ENCODE measurements at places on chromosomes 2 and 18. TPM values are rescaled to one million over a fixed set of nuclear protein-coding genes. Genes with fewer than 3 reads are reported as not detected.

The LRATD1 gene
- 27.5 TPM for total RNA-seq

- DNase-seq, result no peak
Measured at GRCh38 chr2:195768431-195768830, 111.4 kb downstream of the SLC39A10 start.

The ESPNL gene
- total RNA-seq, result 2.4 TPM

The SKOR2 gene
- not detected for total RNA-seq

The MEP1B gene
- total RNA-seq, result not detected

GRCh38 chr2:148622366-148622765 is 22.2 kb upstream of the EPC2 start:
- no peak for DNase-seq

The SCYGR4 gene
- total RNA-seq, result not detected

The UGT1A5 gene
- 21.3 TPM for total RNA-seq

DNA sequence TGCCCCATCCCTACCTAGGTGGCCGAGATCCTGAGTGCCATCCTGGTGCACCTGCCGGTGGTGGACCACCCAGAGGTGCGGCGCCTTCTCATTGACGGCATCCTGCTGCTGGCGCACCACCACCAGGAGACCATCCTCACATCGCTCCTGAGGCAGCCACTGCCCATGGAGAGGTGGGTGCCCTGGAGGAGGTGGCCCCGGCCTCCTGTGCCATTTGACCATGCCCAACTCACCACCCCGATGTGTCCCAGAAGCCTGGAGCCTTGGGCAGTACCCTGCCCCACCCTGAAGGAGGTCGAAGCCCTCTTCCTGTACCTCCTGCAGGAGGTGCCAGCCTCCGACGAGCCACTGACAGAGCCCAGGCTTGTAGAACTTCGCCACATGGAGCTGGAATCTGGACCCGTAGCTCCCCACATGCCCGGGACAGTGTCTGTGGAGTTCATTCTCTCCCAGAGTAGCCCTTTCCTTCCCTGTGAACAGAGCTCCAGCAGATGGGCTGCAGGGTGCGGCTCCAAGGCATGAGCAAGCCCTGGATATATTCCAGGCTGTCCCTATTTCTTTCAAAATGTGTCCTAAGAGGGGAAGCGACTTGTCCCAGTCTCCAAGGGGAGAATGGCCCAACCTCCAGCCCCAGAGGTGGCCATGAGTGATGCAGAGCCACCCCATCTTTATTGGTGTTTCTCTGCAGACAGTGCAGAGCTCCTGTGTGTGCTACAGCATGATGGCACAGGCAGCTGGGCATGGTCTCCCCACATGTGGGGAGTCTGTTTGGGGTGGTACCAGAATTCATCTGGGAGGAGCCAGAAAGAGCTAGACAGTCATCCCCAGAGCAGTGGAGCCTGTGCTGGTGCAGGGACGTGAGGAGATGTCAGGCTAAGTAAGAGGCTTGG is 34.2 kb downstream of the HJURP start:
- no peak for DNase-seq

DNA sequence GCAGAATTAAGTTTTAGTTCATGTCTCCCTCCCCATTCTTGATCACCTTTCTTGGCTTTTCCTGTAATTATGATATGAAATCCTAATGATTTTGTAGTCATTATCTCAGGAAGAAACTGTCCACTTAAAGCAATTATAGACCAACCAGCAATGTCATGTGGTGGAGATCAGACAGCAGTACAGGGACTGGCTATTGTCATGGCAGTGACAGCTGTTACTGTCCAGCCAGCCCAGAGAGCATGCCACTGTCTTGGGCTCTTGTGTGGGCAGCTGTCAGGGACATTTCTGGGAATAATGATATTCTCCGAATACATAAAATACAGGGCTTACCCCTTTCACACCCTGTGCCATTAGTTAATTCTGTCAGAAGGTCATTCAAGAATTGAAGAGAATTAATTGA is 355.3 kb upstream of the RAB12 start:
- no peak for DNase-seq

GRCh38 chr2:156790343-156791037 is 354.3 kb downstream of the GPD2 start:
- DNase-seq, result no peak

DNA sequence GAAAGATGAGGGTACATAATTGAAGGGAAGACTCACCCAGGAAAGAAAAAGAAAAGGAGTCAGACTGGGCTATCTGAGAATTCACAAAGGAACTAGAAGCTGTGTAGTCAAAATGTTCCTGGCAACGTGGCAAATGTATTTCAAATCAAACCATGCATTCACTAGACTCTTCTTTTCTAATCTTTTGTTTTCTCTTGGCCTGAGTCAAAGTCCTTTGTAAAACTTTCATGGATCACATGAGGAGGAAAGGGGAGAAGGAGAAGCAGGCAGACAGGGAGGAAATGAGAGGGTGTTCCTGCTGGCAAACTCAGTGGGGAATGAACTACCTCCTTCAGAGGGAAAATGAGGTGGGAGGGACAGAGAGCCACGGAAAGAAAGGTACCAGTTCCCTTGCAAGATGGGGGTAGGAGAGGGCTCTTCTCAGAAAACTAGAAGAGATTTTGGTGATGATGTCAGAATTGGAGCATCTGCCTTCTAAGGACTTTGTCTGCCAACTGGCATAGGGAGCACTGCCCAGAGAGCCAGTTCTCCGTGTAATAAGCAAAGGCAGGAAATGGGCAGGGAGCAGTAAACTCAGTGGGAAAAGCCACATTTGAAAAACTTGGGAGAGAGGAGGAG is 51.4 kb downstream of the SLC8A1 start:
- DNase-seq, result no peak

GRCh38 chr2:237533668-237534161 is 32.7 kb upstream of the PRLH start:
- no peak for DNase-seq

- no peak for DNase-seq
Measured at GRCh38 chr2:229416116-229416694, 145.1 kb upstream of the PID1 start.

GRCh38 chr2:138948070-138948539 is 167.9 kb upstream of the NXPH2 start:
- DNase-seq, result no peak

DNA sequence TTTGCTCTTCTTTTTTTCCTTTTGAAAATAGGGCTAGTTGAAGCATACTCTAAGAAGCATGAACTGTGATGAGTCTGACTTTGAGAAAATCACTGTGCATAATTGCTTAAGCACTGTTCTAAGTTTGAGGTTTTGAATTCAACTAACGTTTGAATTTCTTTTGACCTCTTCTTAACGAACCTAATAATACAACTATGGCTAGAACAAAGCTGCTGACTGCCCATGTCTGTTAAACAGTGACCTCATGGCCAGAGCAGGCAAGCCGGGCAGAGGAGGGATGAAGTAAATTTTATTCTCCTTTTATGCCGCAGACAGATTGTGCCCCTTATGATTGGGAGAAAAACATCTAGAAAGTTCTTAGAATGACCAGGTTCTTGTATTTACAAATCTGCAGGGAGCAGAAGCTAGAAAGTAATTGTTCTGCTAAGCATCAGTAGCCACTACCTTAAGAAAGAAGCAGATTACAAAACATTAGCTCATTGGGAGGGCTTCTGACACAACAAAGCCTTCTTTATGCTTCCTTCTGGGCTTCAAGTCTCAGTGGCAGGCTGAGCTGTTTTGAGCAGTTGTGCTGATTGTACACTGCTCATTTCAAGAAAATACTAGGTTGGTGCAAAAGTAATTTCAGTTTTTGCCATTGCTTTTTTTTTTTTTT is 97.8 kb upstream of the RASGRP3 start:
- DNase-seq, result no peak

DNA sequence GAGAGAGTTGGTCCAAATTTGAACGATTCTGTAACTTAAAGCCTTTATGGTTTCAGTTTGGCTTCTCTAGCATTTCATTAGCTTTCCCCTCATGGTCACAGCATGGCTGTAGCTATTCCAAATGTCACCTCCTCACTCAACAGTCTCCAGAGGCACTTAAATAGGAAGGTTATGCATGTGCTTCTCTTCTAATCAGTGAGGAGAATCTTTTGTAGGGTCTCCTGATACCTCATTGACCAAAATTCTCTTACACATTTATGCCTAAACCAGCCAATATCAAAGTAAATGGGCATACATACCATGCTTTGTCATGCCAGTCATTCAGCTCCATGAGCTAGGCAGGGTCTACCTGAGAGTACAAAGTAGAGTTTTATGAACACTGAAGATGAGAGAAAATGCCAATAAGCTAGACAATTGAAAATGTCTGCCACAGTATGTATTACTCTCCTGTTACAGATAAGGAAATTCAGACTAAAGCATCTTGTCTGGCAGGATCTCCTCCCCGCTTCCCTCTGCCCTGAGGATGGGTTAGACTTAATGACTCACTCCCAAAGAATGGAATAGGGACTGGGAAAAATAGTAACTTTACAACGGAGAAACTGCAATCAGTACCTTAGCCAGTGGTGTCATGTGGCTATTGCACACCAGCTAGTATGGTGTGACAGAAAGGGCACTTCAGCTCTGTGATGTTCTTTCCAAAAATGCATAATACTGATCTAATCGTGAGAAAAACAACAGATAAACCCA is 15.4 kb downstream of the DSG2 start:
- DNase-seq, result no peak

The KCNJ3 gene
- 1.4 TPM for total RNA-seq

- no peak for DNase-seq
Measured at GRCh38 chr2:138950486-138950885, 170.3 kb upstream of the NXPH2 start.

DNA sequence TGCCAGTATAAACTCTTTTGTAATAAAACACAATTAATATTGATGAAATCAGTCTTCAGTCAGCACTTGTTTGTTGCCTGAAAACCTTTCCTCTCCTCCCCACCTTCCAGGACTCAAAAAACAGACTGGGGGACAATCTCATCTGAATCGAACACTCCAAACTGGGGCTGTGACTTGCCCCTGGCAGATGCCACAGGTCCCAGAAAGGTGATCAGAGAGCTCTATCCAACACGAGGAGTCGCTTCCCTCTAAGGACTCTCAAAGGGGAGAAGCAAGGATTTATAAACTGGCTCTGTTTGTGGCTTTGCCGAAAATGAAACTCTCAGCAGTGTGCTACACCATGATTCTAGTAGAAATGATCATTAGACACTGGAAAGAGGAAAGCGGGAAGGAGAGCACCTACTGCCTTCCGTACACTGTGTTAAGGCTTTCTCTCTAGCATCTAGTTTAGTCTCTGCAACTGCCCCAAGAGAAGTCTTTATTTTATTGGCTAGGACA is 199.2 kb downstream of the TGIF1 start:
- DNase-seq, result no peak

- DNase-seq, result no peak
Measured at GRCh38 chr2:177579486-177580036, 187.0 kb downstream of the AGPS start.

- no peak for DNase-seq
Measured at GRCh38 chr2:150125708-150126107, 361.8 kb downstream of the RND3 start.

DNA sequence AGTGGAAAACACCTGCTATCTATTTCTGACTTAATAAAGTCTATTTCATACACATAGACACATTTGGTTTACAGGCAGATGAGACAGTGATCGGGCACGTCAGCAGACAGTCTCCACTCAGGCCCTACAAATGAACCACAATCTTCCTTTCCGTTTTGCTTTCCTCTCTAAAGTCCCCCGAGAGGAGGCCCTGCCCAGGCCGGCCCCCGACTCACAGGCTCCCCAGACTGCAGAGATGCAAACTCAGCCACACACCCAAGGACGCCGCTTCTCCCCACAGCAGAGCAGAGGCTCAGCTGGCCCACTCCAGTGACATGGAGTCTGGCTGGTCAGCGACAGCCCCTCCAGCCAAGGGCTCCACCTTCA is 9.3 kb upstream of the MTERF4 start:
- DNase-seq, result no peak

DNA sequence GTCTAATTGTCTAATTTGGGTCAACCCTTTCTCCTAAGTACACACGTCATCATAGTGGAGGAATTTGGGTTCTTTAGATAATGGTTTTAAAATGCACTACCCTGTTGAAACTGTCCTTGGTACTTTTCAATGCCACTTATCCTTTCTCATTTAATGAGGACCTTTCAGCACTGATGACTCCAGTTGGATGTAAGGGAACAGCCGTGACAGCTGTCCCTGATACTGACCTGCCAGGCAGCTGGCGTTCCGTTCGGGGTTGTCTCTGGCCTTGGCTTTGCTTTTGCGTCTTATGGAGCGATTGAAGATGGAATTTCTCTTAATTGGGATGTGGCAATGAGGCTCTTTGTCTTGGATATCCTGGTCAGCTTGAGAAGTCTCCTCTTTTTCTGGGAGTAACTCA is 38.7 kb downstream of the NGEF start:
- DNase-seq, result no peak

Data from ureter (tissue), 1 donor.